Posterior vena cava (tissue), 2 donors: ENCODE measurements at places on chromosomes 3 and 15. TPM values are rescaled to one million over a fixed set of nuclear protein-coding genes. Genes with fewer than 3 reads are reported as not detected.

Gene MAGEL2
- 0.05 TPM for total RNA-seq

Gene EMC7
- total RNA-seq: 62.6 TPM

Gene LSAMP
- 11.9 TPM for total RNA-seq

Gene RBPMS2
- 9.4 TPM for total RNA-seq

Gene SFMBT1
- total RNA-seq: 9.8 TPM

Gene PPP1R14D
- not detected for total RNA-seq

Gene GRK7
- total RNA-seq: 0.14 TPM

Gene CYP8B1
- 0.10 TPM for total RNA-seq

Gene UCN2
- not detected for total RNA-seq

Gene GATM
- total RNA-seq: 27.2 TPM

Gene ATP8B4
- 21.1 TPM for total RNA-seq

Gene CPN2
- total RNA-seq: not detected

Gene CACNA2D2
- 2.0 TPM for total RNA-seq

Gene POPDC2
- total RNA-seq: 7.0 TPM

Gene DNAH12
- total RNA-seq: 0.05 TPM

Gene FGF12
- total RNA-seq: 1.7 TPM

Gene AGBL1
- total RNA-seq: not detected

Gene TMOD2
- 15.3 TPM for total RNA-seq

Gene SLC12A1
- not detected for total RNA-seq

Gene ADAMTS17
- 4.0 TPM for total RNA-seq

Gene FEZF2
- total RNA-seq: not detected

Gene SEC22C
- total RNA-seq: 47.0 TPM
